Activated B cell treated with CpG ODN at 0.5 μM for 24 hours (primary cell): ENCODE measurements at places on chromosomes 11 and 22.

GRCh38 chr11:120792306-120792705, 231.6 kb upstream of the TBCEL start:
- no peak for DNase-seq

DNA sequence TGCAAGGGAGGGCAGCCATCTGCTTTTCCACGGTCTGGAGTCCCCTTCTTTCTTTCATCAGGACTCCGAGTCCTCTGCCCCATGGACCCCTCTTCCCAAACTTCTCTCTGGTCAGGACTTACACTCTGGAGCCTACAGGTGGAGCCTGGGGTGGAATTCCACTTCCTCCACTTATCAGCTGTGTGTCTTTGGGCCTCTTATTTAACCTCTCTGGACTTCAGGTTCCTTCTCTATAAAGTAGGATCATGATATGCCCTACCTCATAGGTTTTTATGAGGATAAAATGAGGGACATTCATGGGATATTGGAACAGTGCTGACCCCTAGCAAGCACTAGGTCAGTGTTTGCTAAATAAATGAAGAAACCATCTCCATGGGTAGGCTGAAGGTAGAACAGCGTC, 1.7 kb downstream of the LINC01488 start:
- no peak for DNase-seq

DNA sequence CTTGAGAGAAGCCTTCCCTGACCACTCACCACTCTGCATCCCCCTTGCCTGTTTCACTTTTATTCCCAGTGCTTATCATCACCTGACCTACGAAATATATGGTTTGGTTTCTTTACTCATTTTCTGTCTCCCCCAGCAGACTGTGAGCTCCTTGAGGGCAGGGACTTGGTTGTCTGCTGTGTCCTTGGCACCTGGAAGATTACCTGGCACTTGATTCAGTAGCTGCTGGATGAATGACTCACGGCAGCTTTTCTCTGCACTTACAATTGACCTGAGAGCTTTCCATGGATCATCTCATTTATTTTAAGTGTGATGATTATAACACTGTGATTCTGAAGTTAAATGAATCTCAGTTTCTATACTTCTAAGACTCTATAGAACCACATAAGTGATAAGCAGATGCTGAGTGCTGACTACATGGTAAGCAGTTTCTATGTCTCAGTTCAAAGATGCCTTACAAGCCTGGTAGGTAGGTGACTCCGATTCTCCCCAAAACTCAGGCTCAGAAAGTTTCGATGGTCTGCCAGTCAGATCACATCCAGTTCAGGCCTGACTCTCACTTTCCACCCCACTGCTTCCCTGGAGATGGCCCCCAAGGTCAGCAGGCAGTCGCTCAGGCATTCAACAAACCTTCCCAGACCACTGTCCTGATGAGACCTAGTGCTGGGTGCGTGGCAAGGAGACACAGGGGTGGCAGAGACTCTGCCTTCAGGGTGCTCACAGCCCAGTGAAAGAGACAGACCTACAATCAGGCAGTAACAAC, 11.6 kb downstream of the IL2RB start:
- DNase-seq = no peak

DNA sequence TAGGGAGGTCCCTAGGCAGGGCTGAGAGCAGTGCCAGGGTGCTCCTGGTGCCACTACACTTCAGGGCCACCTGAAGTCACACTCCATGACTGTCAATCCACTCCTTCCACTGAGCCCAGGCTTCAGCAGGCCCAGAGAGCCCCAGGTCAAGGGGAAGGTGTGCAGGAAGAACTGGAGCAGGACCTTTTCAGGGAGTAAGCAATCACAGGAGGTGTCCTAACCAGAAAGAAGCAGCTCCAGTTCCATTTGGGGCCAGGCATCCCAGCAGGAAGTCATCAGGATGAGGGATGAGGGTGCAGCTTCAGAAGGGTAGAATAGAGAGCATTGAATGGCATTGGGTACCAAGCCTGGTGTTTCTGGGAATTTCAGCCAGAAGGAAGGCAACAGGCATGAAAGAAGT, 556.5 kb downstream of the INSC start:
- no peak for DNase-seq

DNA sequence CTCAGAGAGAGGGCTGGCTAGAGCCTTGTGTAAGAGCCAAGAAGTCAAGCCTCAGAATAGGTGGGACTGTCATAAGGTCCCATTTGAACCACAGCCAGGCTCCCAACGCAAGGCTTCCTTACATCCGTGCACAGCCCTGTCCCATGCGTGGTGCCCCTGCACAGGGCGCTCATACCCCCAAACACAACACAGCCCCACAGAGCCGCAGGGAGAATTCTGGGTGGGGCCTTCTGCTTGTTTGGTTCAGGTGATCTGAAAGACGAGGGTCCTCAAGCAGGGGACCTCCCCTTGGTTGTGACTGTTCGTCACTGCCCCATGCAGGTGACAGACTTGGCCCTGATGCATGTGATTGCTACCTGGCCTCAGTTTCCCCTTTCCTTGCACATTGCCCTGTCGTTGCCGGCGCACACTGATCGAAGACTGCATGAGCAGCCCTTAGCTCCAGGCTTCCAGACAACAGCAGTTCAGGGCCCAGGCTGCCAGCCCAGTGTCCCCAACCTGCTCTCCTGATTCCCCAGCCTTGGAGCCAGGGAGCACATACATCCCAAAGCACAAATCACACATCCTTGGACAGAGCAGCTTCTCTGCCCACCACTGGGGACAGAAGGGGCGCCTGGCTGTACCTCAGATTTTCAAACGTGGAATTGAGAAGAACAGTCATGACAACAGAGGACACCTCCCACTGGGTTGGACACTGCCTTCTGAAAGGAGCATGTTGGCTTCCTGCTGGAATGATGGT, 22.1 kb downstream of the GNAZ start:
- no peak for DNase-seq

GRCh38 chr11:10502770-10503169, 38.2 kb downstream of the RNF141 start:
- DNase-seq = no peak

DNA sequence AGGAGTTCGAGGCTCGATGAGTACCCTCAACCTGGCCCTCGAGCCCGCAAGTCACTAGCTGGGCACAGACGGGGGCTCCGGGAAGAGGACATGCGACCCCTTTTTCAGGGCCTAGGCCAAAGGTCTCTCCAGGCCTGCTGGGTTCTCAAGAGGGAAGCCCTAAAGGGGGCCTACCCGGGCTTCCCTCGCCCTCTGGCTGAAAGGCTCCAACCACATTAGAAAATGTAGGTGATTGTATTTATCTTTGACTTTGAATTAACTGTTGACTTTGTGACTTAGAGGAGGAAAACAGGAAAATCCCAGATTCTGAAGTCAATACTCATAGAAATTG, 7.3 kb upstream of the PAX6 start:
- DNase-seq = no peak

- DNase-seq = peak; percentile 92
These were observed at the start of gene PPARA for GRCh38 chr22:46150034-46150654. Gene PPARA (plus strand): TSS chr22:46150526. CDS start chr22:46198384, 47,858 bp downstream.

GRCh38 chr11:30445056-30445455, 122.2 kb downstream of the ARL14EP start:
- DNase-seq = no peak
